SJCRH30 (cell line): ENCODE measurements at places on chromosomes 12 and 14.

GRCh38 chr12:122006186-122006926 is 15.3 kb upstream of the BCL7A start:
- DNase-seq: no peak
- H3K36me3 ChIP-seq: no peaks in the 10 kb centered on the region
- peaks cover 20% of the 10 kb centered on the region for H3K4me1 ChIP-seq
- H3K27me3 ChIP-seq: no peaks in the 10 kb centered on the region
- H3K27ac ChIP-seq: no peak overlapping the region

DNA sequence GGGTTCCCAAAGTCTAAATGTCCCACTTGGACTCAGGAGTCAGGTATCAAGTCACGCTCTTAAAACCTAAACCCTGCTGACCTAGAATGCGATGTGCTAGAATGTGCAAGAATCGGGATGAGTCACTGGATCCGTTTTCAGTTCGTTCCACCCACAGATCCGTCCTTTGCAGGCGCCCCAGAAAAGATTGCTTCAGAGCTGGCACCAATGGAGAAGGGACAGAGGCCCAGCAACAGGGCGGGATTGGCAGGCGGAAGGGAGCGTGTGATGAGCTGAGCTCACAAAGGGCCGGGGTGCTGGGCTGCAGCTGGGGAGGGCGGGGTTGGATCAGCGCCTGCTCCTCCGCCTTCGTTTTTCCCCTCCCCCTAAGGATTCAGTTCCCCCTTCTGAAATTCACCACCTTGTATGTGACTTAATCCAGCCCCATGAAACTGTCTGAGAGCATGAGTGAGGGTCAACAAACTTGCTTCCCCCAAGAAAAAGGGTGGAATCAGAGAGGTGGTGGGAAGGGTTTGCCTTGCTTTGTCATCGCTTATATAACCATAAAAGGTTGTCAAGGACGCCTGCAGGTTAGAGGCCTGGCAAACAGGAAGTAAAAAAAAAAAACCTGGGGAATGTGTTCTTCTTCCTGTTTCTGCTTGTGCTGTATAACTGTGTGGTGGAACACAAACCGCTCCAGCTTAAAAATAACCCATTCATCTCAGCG is 2.8 kb upstream of the UBC start:
- H3K36me3 ChIP-seq: peaks cover 10% of the 10 kb centered on the region; the same call in 1 of the 2 replicates
- peak overlapping the region; percentile 99 for H3K27ac ChIP-seq
- DNase-seq: peak; percentile 99

DNA sequence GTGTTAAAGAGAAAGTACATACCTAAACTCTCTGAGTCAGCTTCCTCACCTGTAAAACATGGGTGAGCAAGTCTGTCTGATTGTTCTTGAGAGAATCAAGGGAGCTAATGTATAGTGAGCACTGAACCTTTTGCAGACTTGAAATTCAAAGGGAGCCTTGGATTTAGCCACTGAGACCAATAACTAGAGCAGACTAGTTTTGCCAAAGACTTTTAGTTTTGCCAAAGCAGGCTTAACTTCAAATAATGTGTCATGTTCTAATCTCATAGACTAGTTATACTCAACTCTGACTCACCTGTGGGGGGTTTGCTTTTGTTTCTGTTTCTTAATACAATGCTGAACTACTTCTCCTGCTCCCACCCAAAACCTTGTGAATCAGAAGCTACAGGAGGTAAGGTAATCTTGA is 123.7 kb downstream of the SLC25A21 start:
- H3K4me3 ChIP-seq: no peak overlapping the region
- H3K27me3 ChIP-seq: no peaks in the 10 kb centered on the region
- H3K27ac ChIP-seq: no peak overlapping the region
- no peaks in the 10 kb centered on the region for H3K36me3 ChIP-seq
- no peak for DNase-seq

DNA sequence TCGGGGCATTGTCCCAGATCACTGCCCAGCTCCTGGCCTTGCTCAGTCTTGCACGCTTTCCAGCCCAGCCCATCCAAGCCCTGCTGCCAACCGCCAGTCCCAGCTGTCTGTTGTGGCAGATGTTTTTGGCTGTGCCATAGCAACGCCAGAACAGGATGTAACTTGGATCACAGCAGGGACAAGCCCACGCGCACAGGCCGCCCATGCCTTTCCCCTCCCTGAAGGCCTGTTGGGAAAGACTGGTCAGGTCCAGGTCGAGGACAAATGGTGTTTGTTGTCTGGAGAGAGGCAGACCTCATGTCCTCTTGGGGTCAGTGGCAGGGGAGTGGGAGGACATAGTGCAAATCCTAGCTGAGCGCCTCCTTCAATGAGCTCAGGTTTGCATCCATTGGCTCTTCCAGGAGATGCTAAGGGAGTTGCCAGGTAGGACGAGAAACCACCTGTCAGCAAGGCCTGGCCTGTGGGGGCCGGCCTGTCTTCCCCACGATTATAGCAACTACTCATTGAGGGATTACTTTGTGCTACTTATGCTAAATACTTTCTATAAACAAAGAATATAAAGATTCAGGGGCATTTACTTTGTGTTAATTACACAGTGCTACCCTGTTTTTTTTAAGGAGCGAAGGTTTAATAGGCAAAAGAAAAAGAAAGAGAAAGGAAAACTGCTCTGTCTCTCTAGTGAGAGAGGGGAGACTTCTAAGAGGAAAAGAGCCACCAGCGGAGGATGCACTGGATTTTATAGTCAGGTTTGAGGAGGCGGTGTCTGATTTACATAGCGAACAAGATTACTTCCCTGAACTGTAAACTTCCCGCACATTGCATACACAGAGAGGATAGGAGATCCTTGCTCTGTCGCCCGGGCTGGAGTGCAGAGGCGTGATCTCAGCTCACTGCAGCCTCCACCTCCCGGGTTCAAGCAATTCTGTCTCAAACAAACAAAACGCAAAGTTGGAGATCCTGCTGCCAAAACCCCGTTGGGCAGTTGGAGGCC is 42.8 kb upstream of the CORO1C start:
- no peak overlapping the region for H3K4me3 ChIP-seq
- DNase-seq: peak; percentile 85
- no peaks in the 10 kb centered on the region for H3K36me3 ChIP-seq
- no peaks in the 10 kb centered on the region for H3K27me3 ChIP-seq
- peak overlapping the region; percentile 8; the same call in 1 of the 2 replicates for H3K27ac ChIP-seq

GRCh38 chr12:93059925-93060665 is 131.0 kb upstream of the EEA1 start:
- H3K4me3 ChIP-seq: no peak overlapping the region
- no peak overlapping the region for H3K27ac ChIP-seq
- no peaks in the 10 kb centered on the region for H3K36me3 ChIP-seq
- H3K4me1 ChIP-seq: no peaks in the 10 kb centered on the region; the same call in 1 of the 2 replicates
- no peaks in the 10 kb centered on the region for H3K27me3 ChIP-seq

GRCh38 chr14:20628063-20628854 is 13.2 kb downstream of the OR6S1 start:
- H3K36me3 ChIP-seq: no peaks in the 10 kb centered on the region
- H3K27me3 ChIP-seq: peaks cover 11% of the 10 kb centered on the region; the same call in 1 of the 2 replicates
- H3K4me3 ChIP-seq: no peak overlapping the region
- DNase-seq: no peak
- no peak overlapping the region for H3K27ac ChIP-seq

- H3K4me1 ChIP-seq: peaks cover 8% of the 10 kb centered on the region; the same call in 1 of the 2 replicates
- no peaks in the 10 kb centered on the region for H3K36me3 ChIP-seq
- no peak for DNase-seq
- H3K27ac ChIP-seq: no peak overlapping the region
These were observed 4.3 kb upstream of the ZFP36L1 start for GRCh38 chr14:68797121-68797670.

GRCh38 chr14:63949696-63950095 is 96.9 kb downstream of the SYNE2 start:
- H3K27ac ChIP-seq: no peak overlapping the region
- DNase-seq: no peak
- H3K27me3 ChIP-seq: no peaks in the 10 kb centered on the region
- H3K4me1 ChIP-seq: no peaks in the 10 kb centered on the region
- no peak overlapping the region for H3K4me3 ChIP-seq
- peaks cover 8% of the 10 kb centered on the region for H3K36me3 ChIP-seq

- H3K36me3 ChIP-seq: no peaks in the 10 kb centered on the region
- DNase-seq: no peak
- no peaks in the 10 kb centered on the region for H3K27me3 ChIP-seq
These were observed 147.7 kb downstream of the CALM1 start for GRCh38 chr14:90544566-90544965.

GRCh38 chr12:54697851-54698250 is 49.7 kb upstream of the DCD start:
- no peaks in the 10 kb centered on the region for H3K4me1 ChIP-seq
- DNase-seq: no peak
- no peak overlapping the region for H3K4me3 ChIP-seq
- no peak overlapping the region for H3K27ac ChIP-seq

- H3K4me1 ChIP-seq: peaks cover 5% of the 10 kb centered on the region; the same call in 1 of the 2 replicates
- H3K4me3 ChIP-seq: no peak overlapping the region
- no peaks in the 10 kb centered on the region for H3K36me3 ChIP-seq
- no peak for DNase-seq
These were observed 24.7 kb downstream of the DUSP6 start for GRCh38 chr12:89327486-89328094.

DNA sequence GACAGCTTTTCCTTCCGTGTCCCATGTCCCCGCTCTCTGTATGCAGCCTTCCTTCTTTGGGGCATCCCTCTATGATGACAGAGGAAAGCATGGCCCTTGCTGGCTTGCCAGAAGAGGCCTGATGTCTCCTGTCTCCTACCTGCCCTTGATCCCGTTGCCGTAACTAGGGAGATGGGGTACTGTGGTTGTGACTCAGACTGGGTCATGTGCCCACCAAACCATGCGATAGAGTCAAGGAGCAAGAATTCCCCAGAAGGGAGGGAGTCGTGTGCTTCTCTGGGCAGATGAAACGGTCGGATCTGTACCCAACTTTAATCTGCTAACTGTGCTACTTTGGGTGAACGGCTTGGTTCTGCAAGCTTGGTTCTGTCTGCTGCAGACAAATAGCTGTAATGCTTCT is 99.1 kb upstream of the DYNC1H1 start:
- no peak overlapping the region for H3K27ac ChIP-seq
- H3K4me3 ChIP-seq: no peak overlapping the region
- no peaks in the 10 kb centered on the region for H3K4me1 ChIP-seq

DNA sequence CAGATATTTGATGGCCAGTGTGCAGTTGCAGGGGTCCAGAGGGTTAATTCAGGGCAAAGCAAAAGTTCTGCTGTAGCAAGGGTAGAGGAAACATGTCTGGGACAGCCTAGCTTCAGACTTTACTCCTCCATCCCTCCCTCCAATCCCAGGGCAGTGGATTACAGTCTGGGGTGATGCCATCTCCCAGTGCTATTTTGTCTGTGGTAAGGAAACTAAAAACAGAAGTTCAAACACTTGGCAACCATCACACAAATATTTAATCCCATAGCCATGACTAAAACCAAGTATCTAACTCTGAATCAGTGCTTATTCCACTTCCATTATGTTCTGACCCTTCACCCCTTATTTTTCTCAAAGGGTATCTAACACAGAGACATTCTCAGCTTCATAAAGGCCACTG is 61.8 kb downstream of the PIK3C2G start:
- no peak overlapping the region for H3K4me3 ChIP-seq
- H3K4me1 ChIP-seq: peaks cover 7% of the 10 kb centered on the region; the same call in 1 of the 2 replicates
- H3K36me3 ChIP-seq: no peaks in the 10 kb centered on the region
- no peak overlapping the region for H3K27ac ChIP-seq

- no peak overlapping the region for H3K27ac ChIP-seq
- H3K4me1 ChIP-seq: no peaks in the 10 kb centered on the region
- no peak overlapping the region for H3K4me3 ChIP-seq
- no peak for DNase-seq
These were observed 9.7 kb downstream of the KRT72 start for GRCh38 chr12:52591521-52591920.

GRCh38 chr12:22306311-22306710 is 28.2 kb downstream of the ST8SIA1 start:
- H3K27ac ChIP-seq: no peak overlapping the region
- H3K36me3 ChIP-seq: no peaks in the 10 kb centered on the region
- no peaks in the 10 kb centered on the region for H3K4me1 ChIP-seq
- no peaks in the 10 kb centered on the region for H3K27me3 ChIP-seq
- DNase-seq: no peak

DNA sequence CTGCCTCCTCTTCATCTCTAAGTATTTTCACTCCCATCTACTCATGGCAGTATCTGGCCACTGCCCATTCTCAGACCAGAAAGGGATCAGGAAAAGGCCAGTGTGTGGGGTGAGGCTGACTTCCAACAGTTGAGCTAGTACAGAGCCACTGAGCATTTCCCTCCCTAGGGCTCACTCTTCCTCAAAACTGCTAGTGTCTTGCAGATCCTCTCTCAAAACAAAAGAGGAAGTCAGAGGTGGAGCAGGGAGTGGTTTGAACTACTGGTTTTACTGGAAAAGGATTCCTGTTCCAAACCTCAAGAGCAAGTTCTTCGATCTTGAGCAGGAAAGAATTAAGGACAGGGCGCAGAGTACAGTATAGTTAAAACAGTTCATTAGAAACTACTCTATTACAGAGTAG is 11.7 kb upstream of the RNASE10 start:
- H3K27me3 ChIP-seq: no peaks in the 10 kb centered on the region; the same call in 1 of the 2 replicates
- no peaks in the 10 kb centered on the region for H3K36me3 ChIP-seq
- no peak overlapping the region for H3K4me3 ChIP-seq

DNA sequence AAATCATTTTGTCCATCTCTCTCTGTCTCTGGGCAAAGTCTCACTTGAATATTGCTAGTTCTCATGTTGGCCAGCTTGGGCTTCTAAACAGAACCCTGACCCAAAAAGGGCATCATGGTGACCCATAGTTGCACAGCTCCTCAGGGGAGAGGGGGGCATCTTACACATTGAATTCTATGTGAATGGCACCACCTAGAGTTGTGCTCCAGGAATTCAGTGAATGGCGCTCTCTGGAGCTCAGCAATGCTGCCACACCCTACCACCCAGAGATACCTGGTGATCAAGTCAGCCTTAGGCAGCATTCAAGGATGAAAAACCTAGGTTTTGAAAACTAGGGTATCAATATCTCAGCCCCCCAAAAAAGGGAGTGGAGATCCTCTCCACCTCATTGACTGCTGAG is 50.6 kb downstream of the SMUG1 start:
- H3K27ac ChIP-seq: no peak overlapping the region
- H3K4me3 ChIP-seq: no peak overlapping the region
- peaks cover 20% of the 10 kb centered on the region; the same call in 1 of the 2 replicates for H3K27me3 ChIP-seq

DNA sequence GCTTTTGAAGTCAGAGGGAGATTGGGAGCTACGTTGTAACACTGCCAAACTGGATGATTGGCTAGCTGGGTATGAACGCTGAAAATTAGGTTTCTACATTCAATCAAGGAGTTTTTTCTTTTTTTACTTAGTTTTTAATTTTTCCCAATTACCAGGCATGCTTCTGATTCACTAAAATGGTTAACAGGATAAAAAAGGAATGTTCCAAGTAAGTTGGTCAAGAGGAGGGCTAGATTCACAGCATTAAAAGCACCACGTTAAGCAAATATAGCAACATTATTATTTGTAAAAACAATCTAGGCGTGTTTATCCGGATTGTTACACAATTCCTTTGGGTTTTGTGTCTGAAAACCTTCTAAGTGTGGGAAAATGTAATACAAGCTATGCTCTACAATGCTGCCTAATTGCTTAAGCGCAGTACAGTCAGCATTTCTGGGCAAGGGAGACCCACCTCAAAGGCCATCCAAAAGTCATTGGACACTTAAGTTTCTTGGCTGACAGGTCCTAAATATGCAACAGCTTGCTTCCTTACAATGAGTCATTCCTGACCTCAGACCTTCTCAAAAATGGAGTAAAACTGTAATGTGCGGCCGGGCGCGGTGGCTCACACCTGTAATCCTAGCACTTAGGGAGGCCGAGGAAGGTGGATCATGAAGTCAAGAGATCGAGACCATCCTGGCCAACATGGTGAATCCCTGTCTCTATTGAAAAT is 1.2 kb downstream of the RPLP0 start:
- peaks cover 10% of the 10 kb centered on the region for H3K4me1 ChIP-seq
- H3K27ac ChIP-seq: peak overlapping the region; percentile 84
- H3K36me3 ChIP-seq: peaks cover 50% of the 10 kb centered on the region
- peak overlapping the region; percentile 94 for H3K4me3 ChIP-seq
- H3K27me3 ChIP-seq: no peaks in the 10 kb centered on the region
- no peak for DNase-seq
